ENCODE measurements at places on chromosomes 3 and 15.

- DNase-seq: no peak
These were observed 161.2 kb upstream of the RGMA start for GRCh38 chr15:93250209-93250608.

DNA sequence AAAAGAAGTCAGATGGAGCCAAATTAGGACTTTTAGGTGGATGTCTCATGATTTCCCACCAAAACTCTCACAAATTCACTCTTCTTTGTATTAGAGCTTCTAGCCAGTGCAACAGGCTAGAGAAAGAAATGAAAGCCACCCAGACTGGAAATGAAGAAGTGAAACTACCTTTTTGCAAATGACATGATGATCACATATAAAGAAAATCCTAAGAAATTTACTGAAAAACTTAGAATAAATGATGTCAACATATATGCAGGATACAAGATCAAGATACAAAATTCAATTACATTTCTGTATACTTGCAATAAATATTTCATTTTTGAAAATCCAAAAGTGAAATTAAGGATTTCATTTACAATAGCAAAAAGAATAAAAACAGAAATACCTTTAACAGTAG is 110.8 kb downstream of the LRIG1 start:
- DNase-seq: no peak

DNA sequence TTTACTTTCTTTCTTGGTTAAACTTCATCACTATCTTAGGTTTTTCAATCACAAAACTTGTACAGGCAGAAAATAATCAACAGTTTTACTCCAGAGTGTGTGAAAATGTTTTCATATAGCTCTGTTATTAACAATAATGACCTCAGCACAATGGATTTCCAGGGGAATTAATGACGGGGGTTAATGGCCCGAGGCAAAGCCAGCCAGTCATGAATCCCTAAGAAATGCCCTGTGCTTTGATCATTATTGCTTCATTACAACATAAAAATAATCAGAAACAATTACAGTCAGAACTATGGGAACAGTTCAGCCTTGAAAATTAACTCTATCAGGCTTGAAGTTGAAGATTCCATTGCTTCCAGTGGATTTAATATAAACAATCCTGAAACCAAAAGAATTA is 875.4 kb downstream of the ROBO2 start:
- DNase-seq: no peak

- no peak for DNase-seq
These were observed 7.3 kb upstream of the MCCC1 start for GRCh38 chr3:183106635-183107034.

GRCh38 chr3:27501759-27502158 is 17.6 kb upstream of the SLC4A7 start:
- no peak for DNase-seq

Measured in LHCN-M2 (cell line).